ENCODE measurements at places on chromosomes 7 and 10.

DNA sequence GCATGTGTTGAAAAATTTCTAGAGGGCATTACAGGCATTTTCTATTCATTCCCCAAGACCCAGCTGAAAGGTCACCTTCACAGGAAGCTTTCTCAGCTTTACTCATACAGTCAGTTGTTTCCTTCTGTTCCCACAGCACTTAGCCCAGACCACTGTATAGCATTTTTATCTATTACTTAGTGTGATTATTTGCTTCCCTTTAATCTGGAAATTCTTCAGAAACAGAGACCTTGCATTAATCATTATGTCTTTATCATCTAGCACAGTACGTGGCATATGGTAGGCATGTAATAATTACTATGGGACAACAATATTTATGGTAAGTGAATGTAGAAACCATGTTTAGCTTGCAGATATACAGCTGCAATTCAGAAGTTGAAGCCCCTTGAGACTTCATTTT is 38.2 kb upstream of the CDK6 start:
- H3K27ac ChIP-seq, result no peak overlapping the region
- no peaks in the 10 kb centered on the region for H3K4me1 ChIP-seq
- no peaks in the 10 kb centered on the region for H3K27me3 ChIP-seq

DNA sequence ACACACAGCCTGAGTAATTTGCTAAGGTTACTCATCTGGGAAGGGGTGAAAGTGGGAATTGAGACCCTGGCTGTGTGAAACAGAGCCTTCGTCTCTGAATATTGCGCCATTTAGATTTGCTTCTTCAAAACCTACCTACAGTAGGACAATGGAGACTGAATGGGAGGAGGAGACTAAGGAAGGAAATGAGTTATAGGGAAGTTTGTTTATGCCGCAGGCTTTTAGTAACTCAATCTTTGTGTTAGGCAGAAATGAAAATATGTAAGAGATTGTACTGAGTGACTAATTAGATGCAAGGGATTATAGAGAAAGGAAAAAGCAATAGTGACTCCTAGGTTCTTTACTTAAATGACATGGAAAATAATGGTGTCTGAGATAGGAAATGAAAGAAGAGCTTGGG is 80.2 kb downstream of the KCND2 start:
- no peak for DNase-seq
- H3K4me3 ChIP-seq, result no peak overlapping the region
- no peak overlapping the region for H3K27ac ChIP-seq
- H3K36me3 ChIP-seq, result no peaks in the 10 kb centered on the region
- no peaks in the 10 kb centered on the region for H3K27me3 ChIP-seq
- no peaks in the 10 kb centered on the region for H3K4me1 ChIP-seq

GRCh38 chr7:45720989-45721388 is 146.8 kb downstream of the ADCY1 start:
- H3K4me3 ChIP-seq, result no peak overlapping the region
- no peaks in the 10 kb centered on the region for H3K36me3 ChIP-seq
- DNase-seq, result no peak
- peaks cover 4% of the 10 kb centered on the region for H3K27me3 ChIP-seq
- no peak overlapping the region for H3K27ac ChIP-seq

DNA sequence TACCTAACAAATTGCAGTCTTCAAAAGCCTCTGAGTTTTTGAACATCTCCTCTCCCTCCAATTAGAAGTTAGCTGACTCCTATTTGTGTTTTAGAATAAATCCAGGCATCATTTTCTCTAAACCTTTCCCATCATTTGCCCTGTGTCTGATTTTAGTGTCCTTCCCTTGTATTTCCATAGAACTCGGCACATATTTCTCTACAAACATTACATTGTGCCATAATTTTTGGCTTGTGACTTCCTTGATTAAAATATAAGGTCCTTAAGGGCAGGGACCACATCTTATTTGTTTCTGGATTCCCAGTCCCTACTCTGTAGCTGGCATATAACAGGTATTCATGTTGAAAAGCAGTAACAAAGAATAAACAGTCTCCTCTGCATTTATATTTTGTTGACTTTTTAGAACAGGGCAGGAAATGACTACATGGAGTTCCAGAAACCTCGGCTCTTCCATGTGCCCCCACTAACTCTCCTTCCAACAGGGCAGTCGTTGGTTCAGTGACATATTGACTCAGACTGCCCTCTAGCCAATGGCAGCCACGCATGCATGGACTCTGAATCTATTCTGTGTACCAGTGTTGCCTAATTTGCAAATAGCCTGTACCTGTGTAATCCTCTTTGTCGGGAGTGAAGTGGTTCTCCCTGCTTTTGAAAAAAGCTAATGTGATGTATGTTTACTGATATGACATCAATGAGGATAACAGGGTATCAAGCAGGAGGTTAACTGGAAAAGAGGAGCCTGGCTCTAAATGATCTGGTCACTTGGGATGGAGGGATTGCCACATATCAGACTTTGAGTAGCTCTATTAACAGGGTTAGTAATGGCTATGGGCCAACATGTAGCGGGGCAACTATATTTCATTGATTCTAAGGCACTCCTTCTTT is 19.8 kb upstream of the CPN1 start:
- no peak for DNase-seq
- no peaks in the 10 kb centered on the region for H3K36me3 ChIP-seq
- H3K4me1 ChIP-seq, result no peaks in the 10 kb centered on the region
- H3K27ac ChIP-seq, result no peak overlapping the region
- no peak overlapping the region for H3K4me3 ChIP-seq

DNA sequence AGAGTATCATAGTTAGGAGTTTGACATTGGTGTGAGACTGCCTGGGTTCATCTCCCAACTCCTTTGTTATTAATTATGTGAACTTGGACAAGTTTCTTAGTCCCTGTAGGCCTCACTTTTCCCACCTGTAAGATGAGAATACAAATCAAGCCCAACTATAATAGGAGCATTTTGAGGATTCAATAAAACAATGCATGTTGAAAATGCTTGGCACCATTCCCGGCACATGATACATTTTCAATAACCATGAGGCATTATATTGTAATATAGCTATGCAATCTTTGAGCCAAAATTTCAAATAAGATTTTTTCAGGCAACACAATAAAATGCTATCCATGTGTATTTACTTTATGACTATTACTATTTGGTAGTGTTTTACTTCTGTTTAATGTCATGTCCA is 229.0 kb upstream of the SP4 start:
- no peaks in the 10 kb centered on the region for H3K4me1 ChIP-seq
- H3K36me3 ChIP-seq, result no peaks in the 10 kb centered on the region
- no peak overlapping the region for H3K4me3 ChIP-seq
- no peak for DNase-seq
- H3K27ac ChIP-seq, result no peak overlapping the region
- peaks cover under 1% of the 10 kb centered on the region for H3K27me3 ChIP-seq

DNA sequence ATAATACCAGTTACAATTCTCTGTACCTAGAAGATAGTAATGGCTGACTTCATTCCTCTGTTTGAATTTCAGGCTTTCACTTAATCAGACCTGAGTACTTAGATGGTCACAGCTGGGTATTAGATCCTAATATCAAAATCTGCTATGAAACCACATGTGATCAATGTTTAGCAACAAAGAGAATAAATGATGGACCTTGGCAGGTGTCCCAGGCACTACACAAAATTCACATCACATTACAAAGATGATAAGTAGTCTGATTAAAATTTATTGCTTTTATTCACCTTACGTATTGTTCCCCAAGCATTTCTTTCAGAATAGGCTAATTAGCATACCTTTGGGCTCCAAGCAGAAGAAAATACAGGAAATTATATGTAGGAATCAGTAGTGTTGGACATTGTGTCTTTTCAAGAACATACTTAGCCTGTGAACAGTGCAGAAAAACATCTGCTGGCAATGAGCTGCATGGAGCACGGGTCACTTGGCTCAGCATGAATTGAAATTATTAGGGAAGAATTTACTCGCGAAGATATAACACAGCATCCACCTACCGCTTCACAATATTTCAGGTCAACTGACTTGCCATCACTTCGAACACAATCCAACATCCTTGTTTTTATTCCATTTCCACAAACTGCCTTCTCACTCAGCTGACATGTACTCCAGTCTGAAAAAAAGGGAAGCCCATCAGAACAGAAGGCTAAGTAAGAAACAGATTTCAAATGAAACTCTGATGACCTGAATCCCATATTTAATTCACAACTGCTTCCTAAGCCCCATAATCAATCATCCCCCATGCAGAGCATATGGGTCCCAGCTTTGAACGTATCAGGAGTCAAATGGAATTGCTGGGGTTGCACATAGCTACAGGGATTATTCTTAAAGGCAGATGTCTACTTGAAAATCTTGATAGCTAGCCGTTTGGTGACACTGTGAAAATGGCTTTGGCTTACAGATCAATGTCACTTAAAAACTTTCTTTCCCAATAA is 421.0 kb downstream of the THSD7A start:
- H3K27me3 ChIP-seq, result no peaks in the 10 kb centered on the region
- DNase-seq, result no peak
- no peak overlapping the region for H3K27ac ChIP-seq

DNA sequence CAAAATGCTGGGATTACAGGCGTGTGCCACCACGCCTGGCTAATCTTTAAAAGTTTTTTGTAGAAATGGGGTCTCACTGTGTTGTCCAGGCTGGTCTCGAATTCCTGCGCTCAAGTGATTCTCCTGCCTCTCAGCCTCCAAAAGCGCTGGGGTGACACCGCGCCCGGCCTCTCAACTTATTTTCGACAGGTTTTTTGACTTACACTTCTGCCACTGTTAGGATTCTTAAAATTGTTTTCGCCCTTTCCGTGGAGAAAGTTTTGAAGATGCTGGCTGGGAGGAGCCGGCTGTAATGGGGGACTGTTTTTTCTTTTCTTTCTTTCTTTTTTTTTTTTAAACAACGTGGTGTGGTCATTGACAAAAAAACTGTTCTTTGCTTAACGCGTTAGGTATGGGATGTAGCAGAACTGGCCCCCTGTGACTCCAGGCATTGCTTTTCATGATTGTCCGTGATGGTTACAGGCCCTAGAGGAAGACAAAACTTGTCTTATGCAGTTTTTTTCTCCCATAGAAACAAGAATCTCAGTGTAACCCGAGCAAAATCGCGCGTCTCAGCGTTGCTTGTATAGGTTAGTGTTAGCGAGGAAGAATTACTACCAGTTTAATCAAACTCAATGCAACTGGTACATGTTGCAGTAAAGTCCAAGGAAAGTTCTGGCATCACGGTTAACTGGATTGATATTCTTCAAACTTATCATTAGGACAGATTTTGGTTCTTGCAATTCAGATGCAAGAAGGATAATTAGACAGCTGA is 72.2 kb downstream of the DAGLB start:
- DNase-seq, result no peak
- H3K27ac ChIP-seq, result peak overlapping the region; percentile 68
- H3K27me3 ChIP-seq, result no peaks in the 10 kb centered on the region
- H3K36me3 ChIP-seq, result no peaks in the 10 kb centered on the region
- H3K4me1 ChIP-seq, result peaks cover 50% of the 10 kb centered on the region
- peak overlapping the region; percentile 73 for H3K4me3 ChIP-seq

DNA sequence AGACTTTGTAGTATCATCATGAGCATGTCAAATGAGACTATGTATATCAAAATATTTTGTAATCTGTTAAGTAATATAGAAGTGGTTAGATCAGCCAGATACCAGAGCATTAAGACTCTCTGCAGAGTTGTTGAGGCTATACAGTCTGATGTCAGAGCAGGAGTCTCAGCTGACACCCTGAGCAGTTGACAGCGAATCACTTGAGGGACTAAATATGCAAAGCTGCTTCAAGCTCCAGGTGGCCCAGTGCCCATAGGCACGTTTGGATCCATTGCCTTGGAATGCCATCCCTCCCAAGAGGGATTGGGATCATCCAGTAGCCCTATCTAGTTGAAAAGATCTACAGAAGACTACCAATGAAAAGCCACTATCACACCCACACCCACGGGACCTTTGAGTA is 210.2 kb downstream of the TAX1BP1 start:
- H3K27me3 ChIP-seq, result no peaks in the 10 kb centered on the region
- no peaks in the 10 kb centered on the region for H3K36me3 ChIP-seq
- DNase-seq, result no peak
- H3K4me3 ChIP-seq, result no peak overlapping the region

DNA sequence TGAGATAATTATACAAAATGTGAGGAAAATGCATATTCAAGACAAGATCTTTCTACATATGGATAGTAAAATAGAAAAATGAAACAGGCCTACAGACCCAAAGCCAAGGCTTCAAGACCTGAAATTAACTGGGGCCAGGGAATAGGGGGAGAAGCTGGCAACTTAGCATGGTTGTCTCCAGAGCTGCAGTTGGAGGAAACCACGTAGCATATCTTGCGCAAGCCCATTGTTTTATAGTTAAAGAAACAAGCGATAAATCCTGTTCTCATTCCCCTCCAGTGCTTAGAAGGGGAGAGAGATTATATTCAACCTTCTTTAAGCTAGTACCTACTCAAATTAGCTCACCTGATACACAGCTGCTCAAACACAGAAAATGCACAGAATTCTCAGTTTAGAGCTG is 197.1 kb downstream of the SORCS1 start:
- no peaks in the 10 kb centered on the region for H3K27me3 ChIP-seq
- DNase-seq, result no peak
- H3K4me1 ChIP-seq, result no peaks in the 10 kb centered on the region
- H3K36me3 ChIP-seq, result no peaks in the 10 kb centered on the region

GRCh38 chr10:111885046-111885445 is 298.5 kb downstream of the GPAM start:
- H3K27me3 ChIP-seq, result no peaks in the 10 kb centered on the region
- H3K36me3 ChIP-seq, result no peaks in the 10 kb centered on the region
- H3K4me1 ChIP-seq, result no peaks in the 10 kb centered on the region
- no peak for DNase-seq
- no peak overlapping the region for H3K27ac ChIP-seq

- no peak overlapping the region for H3K4me3 ChIP-seq
- no peaks in the 10 kb centered on the region for H3K36me3 ChIP-seq
- H3K4me1 ChIP-seq, result no peaks in the 10 kb centered on the region
- peaks cover 10% of the 10 kb centered on the region for H3K27me3 ChIP-seq
- no peak for DNase-seq
Observed at GRCh38 chr7:26853788-26854393, 10.5 kb downstream of the SKAP2 start.

GRCh38 chr10:72065439-72066025 is 22.8 kb downstream of the SPOCK2 start:
- H3K27me3 ChIP-seq, result no peaks in the 10 kb centered on the region
- no peaks in the 10 kb centered on the region for H3K4me1 ChIP-seq
- DNase-seq, result no peak

DNA sequence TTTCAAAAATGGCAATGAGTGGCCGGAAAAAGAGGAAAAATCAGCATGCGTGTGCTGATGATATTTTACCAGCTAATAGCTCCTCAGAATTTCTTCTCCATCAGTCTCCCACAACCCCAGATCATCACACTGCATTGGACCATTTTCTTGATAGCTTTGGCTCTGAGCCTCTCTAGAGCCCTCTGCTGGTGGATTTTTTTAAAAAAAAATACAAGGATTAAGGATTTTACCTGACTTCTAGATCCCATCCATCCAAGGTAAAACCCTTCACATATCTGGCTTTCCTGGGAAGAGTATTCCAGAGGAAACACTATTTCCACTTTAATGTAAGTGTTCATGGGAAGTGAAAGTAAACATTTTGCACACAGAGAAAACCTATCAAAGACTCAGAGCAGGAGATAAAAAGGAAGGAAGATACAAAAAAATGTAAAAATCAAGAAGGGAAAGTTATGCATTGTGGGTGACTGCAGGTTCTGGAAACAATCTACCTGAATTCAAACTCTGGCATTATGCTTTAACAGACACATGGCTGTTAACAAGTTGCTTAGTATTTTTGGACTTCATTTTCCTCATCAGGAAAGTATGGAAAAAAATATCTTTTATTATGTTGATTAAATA is 380.9 kb downstream of the LRRTM3 start:
- H3K4me1 ChIP-seq, result no peaks in the 10 kb centered on the region
- no peak for DNase-seq
- no peak overlapping the region for H3K4me3 ChIP-seq
- H3K27me3 ChIP-seq, result no peaks in the 10 kb centered on the region

GRCh38 chr10:110502851-110503301 is 5.2 kb downstream of the DUSP5 start:
- peaks cover 16% of the 10 kb centered on the region for H3K4me1 ChIP-seq
- DNase-seq, result no peak
- H3K36me3 ChIP-seq, result no peaks in the 10 kb centered on the region
- no peak overlapping the region for H3K4me3 ChIP-seq

Data from T-cell (primary cell).